Head of caudate nucleus (tissue), 42 donors: ENCODE measurements at places on chromosomes 5 and 9.

DNA sequence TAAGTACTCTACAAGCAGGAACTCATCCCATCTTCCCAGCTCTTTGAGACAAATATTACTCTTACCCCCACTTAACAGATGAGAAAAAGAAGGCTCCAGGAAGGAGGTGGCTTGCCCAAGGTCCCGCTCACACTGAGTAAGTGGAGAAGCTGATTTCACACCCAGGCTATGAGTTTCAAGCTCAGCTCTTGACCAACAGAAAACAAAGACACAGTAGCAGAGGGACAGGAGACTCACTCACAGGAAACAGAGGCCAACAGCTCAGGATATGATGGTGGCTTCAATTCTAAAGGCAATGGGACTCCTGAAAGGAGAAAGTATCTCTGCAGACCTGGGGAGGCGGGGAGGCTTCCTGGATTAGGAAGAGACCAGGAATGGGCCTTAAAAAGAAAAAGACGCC lies 6.7 kb upstream of the TCF7 start:
- DNase-seq, result no peak

- DNase-seq, result no peak
Measured at GRCh38 chr9:118336943-118337330, 632.7 kb downstream of the TLR4 start.

GRCh38 chr9:21995666-21996398 lies 1.2 kb downstream of the CDKN2B-AS1 start:
- peak; percentile 45 for DNase-seq

DNA sequence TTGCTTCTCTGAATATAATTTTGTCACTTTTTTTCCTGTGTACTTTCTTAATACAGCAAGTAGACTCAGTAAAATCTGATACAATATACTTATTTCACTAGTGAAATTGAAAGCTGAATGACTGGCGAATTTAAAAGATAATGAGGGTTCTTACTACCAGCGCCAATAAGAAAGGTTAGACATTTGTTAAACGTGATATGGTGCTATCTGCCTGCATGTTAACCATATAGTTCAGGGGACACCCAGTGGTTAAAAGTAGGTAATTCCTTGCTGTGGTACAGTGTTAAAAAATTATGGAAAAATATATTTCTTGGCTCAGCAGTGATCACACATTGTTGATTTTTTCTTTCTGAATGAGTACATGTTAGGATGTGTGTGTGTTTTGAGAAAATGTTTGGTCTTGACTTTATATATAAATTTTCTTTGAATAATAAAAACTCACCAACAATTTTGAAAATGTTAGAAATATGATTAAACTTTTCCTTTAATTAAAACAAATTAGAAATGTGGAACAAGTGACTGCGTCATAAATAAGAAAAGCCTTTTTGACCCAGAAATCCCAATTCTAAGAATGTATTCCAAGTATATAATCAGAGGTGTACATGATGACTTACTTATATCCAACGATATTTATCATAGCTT lies 25.8 kb downstream of the CAST start:
- DNase-seq, result no peak

DNA sequence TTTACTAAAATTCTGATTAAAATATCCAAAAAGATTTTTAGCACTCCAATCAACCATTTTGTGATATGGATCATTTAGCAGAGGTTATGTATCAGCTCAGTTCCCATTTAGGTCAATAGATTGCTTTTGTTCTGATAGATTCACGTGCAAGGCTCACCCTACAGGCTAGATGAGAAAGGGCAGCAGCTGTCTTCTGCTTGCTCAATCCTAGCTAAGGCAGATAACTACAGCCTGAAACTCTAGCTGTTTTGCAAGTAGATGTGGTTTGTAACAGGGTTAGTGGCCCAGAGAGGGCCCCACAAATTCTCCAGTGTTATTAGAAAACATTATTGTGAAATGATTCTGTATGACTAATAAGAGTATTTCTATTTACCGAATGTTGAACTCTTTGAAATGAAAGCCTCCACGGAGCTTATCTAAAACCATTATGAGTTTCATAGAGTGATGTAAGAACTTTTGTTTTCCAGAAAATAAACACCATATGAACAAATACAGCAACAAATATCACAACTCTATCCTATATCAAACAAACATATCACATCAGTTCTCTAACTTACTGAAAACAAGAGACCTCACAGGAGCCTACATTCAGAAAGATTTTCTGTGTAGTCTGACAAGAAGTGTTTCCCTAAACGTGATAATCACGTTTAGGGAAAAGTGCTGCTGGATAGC lies 841.9 kb upstream of the ACO1 start:
- DNase-seq, result no peak

GRCh38 chr9:21969011-21969940 lies 24.9 kb downstream of the CDKN2A start:
- no peak for DNase-seq

DNA sequence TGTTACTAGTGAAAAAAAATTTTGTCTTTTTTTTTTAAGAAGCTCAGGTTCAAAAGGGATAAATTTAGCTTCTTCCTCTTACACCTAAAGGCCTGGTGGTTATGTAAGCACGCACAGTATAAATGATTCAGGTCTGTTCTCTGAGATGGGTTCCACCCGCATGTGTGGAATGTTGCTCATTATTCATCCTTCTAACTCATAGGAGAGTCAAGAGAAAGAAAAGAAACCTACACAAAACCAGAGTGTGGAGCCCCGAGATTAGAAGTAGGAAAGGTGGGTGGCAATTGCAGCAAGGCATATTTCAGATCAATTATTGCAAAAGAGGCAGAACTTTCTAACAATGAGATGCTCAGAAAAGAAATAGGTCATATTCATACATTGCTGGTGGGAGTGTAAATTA lies 13.5 kb downstream of the PLAC8L1 start:
- DNase-seq, result peak; percentile 17

- no peak for DNase-seq
Measured at GRCh38 chr5:137665678-137666460, 70.0 kb downstream of the KLHL3 start.

DNA sequence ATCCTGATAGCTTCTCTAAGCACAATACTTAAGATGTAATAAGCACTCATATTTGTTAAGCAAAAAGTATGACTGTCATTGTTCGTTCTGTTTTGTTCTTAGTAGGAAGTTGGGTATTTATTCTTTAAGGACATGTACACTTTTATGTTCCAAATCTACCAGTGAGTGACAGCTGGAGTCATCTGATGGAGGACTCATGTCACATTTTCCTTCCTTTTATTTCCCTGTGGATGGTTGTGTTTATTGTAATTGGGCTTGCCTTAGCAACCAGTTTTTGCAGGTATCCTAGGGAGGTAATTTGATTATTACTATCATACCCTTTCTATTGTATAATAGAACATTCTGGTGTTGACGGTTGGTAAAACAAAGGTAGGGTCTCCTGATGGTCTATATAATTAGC lies 145.7 kb downstream of the ZSWIM6 start:
- DNase-seq, result no peak

GRCh38 chr5:66129144-66129543 lies 15.0 kb upstream of the SREK1 start:
- no peak for DNase-seq

DNA sequence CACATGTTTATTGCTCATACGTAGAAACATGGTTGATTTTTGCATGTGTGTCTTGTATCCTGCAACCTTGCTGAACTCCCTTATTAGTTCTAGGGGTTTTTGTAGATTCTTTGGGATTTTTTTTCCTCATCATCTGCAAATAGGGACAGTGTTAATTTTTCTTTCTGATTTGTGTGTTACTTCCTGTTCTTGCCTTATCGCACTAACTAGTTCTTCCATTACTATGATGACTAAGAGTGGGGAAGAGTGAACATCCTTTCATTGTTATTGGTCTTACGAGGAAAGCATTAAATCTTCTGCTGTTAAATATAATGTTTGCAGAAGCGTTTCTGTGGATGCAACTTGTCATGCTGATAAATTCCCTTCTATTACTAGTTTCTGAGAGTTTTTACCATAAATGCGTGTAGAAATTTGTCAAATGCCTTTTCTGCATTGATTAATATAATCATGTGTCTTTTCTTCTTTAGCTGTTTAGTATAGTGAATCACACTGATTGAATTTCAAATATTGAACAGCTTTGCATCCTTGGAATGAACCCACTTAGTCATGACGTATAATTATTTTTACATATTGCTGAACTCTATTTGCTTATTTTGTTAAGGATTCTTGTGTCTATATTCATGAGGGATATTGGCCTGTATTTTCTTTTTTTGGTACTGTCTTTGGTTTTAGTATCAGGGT lies 32.1 kb upstream of the RNF130 start:
- no peak for DNase-seq

- DNase-seq, result no peak
Measured at GRCh38 chr9:73264631-73265030, 113.0 kb downstream of the ANXA1 start.

DNA sequence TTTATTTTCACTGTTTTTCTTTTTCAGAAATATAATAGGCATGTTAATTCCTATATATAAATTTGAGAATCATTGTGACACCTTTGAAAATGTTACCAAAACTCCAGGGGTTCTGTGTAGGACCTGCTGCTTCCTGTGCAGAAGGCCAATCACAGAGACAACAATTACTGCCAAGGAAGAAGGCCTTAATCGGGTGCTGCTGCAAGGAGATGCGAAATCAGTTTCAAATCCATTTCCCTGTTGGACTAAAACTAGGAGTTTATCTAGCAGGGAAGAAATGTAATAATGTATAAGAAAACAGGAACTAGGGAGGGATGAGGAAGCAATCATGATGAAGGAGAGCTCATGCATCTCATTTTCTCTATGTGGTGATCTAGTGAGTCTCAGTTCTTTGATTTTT lies 209.7 kb upstream of the NUDT12 start:
- no peak for DNase-seq

DNA sequence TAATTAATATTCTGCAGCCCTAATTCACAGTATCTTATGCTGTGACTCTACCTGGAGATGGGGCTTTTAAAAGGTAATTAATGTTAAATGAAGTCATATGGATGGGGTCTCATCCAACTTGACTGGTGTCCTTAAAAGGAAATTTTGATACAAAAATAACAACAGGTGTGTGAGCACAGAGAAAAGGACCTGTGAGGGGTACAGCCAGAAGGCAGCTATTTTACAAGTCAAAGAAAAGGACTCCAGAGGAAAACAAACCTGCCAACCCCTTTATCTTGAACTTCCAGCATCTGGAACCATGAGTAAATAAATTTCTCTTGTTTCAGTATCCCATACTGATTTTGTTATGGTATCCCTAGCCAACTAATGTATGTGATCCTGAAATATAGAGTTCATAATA lies 250.3 kb downstream of the TMEM232 start:
- DNase-seq, result no peak

DNA sequence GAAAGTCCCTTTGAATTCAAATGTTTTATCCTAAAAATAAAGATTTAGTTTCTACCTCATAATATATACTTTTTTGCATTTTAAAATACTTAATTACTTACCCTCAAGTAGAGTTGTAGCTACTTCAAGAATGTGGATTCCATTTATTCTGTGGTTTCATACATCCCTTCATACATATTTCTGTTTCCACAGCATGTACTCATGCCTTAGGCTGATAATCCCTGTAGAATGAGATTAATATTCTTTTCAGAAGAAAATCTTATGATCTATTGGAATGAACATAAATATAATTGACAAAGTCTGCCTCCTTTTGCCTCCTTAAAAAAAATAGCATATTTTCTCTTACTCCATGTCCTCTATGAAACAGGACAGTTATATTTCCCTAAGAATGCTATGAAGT lies 465.7 kb downstream of the DTWD2 start:
- no peak for DNase-seq

- no peak for DNase-seq
Measured at GRCh38 chr5:149206524-149207141, 65.0 kb upstream of the AFAP1L1 start.

DNA sequence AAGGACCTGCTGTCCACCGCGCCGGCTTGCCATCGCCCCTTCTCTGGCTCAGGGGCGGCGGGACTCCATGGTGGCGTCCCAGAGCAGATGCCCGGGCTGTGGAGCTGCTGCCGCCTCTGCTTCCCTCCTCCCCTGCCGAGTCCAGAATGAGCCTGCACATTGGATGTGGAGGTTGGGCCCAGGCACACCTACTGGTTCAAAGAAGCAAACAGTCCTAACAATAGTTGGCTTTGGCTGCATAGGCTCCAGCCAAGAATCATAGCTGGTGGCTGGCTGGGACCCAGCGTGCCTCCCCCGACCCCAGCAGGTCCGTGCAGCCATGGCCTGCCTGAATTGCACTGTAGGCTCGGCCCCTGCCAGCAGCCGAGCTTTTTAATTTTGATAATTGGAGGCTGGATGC lies 25.8 kb downstream of the ADAMTSL2 start:
- no peak for DNase-seq

DNA sequence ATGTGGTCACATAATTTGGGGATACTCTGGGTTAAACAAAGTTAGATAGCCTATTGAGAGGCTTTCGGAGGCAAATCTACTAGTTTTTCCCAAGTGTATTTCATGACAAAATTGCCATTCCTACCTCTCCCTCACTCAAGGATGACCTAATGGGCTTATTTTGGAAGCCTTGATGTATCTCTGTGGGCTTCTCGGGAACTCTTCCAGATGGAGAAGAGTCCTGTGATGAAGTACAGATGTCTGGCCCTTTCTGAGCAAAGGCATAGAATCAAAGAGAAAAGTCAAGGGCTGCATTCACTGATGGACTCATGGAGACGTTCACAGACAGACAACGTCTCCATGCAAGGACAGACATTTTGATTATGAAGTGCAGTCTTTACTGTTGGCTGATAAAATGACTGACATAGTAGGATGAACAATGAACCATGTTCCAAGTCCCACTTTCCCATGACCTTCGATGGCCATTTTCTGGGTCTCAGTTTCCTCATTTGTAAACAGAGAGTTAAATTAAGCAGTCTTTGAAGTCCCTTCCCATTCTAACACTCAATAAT lies 347.2 kb upstream of the CD180 start:
- no peak for DNase-seq

DNA sequence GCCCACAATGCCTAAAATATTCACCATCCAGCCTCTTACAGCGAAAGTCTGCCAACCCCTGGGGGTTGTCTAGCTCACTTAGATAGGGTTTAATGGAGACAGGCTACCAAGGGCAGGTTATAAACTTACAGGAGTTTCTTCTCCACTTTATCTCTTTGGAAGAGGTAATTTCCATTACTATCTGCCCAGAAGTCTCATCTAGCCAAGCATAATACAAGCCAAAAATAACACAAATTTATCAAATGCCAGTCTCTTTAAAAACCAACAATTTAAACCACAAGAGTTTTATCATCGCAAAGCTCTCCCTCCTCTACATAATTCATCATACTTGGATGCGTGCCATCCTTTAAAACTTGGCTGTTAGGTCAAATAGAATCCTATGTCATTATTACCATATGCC lies 6.2 kb downstream of the RBM22 start:
- no peak for DNase-seq

GRCh38 chr9:124290053-124290591 lies 32.4 kb downstream of the NEK6 start:
- no peak for DNase-seq

- DNase-seq, result no peak
Measured at GRCh38 chr5:27911216-27911615, 872.8 kb upstream of the CDH9 start.

- no peak for DNase-seq
Measured at GRCh38 chr5:131416729-131417128, 152.9 kb downstream of the CDC42SE2 start.
